ENCODE measurements at places on chromosomes 6 and 20.

DNA sequence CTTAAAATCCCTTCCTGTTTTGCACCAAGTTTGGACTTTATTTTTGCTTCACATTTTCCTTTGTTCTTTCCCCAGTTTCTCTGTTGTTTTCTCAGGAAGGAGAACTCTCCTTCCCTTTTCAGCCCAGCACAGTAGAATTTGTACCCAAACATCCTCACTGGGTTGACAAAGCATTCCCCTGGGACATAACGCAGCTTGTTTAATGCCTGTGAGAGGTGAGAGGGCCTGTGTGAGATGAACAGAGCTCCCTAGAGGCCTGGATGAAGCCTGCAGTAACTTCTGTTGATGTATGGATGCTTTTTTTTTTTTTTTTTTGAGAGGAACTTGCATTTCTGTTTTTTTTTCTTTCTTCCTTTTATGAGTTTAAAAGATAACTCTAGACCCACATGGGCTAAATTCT, 104.9 kb upstream of the SLC22A23 start:
- peak; percentile 34 for DNase-seq

DNA sequence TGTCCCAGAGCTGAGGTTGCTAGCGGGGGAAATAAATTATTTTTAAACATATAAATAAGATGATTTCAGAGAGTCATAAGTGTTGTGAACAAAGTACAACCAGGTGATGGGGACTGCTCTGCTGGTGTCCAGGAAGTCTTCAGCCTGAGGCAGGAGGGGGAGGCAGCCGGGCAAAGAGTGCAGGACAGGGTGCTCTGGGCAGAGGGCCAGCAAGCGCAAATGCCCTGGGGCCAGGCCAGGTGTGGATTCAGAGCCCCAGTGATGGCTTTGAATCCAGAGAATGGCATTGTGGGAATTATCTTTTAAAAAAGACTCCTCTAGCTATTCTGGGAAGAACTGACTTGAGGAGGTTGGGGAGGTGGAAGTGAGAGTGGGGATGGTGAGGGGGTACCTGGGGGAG, 1.6 kb downstream of the CLPSL1 start:
- DNase-seq, result no peak

DNA sequence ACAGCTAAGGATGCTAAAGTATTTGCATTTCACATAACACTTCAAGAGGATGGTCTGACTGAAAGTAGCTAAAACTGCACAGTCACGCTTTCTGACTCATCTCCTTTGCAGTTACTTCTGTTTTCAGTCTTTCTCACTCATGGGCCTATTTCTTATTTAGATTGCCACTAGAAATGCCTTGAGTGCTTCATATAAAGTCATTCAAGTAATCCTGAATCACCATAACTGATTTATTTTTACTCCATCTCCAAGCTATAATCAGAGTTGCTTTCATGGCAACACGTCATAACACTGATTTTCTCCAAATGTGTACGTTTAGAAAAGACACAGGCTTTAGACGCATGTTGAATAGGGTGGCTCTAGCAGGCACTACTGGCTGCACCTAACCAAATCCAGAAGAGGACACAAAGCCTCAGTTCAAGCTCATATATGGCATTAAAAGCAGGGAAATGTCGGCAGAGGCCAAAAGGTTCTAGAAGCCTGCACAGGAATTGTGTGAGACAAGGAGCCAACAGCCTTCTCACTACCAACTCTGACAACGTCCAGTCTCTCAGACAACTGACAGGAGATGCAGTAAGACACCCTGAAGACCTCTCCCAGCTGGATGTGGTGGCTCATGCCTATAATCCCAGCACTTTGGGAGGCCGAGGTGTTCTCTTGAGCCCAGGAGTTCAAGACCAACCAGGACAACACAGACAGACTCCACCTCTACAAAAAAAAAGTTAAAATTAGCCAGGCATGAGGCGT, 64.1 kb upstream of the BEND6 start:
- no peak for DNase-seq

GRCh38 chr20:24962182-24962492, 13.1 kb downstream of the CST7 start:
- DNase-seq, result no peak

GRCh38 chr20:4794846-4795245, 73.1 kb downstream of the PRND start:
- DNase-seq, result no peak

GRCh38 chr6:112579601-112580000, 232.5 kb downstream of the RFPL4B start:
- no peak for DNase-seq

GRCh38 chr6:8556370-8557013, 121.1 kb upstream of the SLC35B3 start:
- DNase-seq, result no peak

DNA sequence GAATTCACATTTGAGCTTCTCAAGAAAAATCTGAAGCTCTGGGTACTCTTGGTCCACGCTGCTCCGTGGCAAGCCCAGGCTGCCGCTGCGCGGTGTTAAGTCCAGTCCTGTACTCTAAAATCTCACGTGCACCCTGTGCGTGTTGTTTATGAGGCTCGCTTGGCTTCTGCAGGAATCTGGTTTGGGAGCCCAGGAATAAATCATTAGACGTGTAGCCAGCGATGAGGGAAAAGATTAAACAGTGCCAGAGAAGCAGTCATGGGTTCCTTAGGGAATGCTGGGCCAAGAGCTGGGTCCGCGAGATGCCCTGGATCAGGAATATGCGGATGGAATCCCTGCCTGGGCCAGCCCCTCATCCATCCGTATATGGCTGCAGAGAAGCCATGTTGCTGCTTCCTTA, 87.3 kb downstream of the KCNB1 start:
- no peak for DNase-seq

DNA sequence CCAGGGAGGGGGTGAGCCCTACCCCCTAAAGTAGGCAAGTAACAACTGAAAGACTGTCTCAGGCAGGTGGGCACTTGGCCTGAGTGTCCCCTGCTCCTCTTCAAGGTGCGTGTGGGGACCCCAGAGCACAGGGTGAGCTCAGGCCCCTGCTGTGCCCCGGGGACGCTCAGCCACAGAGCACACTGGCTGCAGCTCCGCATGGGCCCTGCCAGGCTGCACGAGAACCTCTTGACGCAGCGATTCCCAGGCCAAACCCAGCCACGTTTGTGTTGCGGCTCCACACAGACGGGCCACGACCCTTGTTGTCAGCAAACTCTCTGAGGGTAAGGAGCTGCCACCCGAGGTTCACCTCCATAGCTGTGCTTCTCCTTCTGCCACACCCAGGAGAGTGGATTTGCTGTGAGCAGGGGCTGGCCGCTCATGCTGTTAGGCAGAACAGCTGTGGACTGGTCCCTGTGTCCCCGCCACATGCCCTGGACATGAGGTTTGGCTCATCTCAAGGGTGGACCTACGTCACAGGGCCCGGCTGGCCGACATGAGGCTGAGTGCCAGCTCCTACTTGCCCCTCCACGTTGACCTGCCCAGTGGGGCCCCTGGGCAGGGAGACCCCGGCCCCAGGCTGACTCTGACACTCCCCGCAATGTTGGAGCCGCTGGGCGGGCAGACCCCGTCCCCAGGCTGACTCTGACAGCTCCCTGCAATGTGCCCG, 29.7 kb upstream of the GATA5 start:
- DNase-seq, result no peak

GRCh38 chr6:75210885-75211739, 5.3 kb upstream of the COL12A1 start:
- peak; percentile 52 for DNase-seq

- no peak for DNase-seq
Observed at GRCh38 chr6:55983861-55984260, 108.5 kb upstream of the BMP5 start.

GRCh38 chr6:132587424-132587823, 2.1 kb downstream of the TAAR5 start:
- DNase-seq, result no peak

- DNase-seq, result no peak
Observed at GRCh38 chr6:2387445-2387844, 142.0 kb upstream of the GMDS start.

Measured in nephron progenitor cell (in vitro differentiated cells).